Osteoblast (primary cell): ENCODE measurements at places on chromosomes 3 and 15. TPM values are rescaled to one million over a fixed set of nuclear protein-coding genes. Genes with fewer than 3 reads are reported as not detected.
A peak's percentile ranks its signal among the peaks of the same experiment; 100 is the strongest.

DNA sequence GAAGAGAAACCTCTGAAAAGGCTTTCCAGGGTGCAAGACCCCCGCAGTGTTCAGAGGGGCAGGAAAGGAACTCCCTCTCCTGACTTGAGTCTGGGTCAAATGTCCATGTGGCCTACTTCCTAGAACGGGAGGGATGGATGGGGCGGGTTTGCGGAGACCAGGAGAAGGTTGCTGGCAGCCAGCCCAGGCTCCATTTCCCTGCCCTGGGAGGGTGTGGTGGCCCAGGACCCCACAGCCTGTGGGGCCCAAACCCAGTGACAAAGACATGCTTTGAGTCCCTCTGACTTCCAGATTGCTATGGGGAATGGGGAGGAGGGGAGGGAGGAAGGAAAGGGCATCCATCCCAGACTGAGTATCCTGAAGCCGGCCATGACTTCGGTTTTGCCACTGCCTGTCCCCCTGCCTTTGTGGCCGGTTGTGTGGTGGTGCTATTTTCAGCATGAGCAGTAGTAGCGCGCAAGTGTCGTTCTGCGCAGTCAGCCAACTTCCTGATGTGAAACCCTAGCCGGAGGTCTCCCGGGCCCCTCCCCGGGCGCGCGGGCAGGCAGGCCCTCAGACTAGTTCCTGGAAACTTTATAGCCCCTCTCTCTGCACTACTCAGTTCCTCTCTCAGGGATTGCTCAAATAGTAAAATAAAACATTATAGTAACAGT is 24.4 kb downstream of the MAGEF1 start:
- DNase-seq = no peak
- H3K4me3 ChIP-seq = no peak overlapping the region
- peaks cover 8% of the 10 kb centered on the region for H3K4me1 ChIP-seq

DNA sequence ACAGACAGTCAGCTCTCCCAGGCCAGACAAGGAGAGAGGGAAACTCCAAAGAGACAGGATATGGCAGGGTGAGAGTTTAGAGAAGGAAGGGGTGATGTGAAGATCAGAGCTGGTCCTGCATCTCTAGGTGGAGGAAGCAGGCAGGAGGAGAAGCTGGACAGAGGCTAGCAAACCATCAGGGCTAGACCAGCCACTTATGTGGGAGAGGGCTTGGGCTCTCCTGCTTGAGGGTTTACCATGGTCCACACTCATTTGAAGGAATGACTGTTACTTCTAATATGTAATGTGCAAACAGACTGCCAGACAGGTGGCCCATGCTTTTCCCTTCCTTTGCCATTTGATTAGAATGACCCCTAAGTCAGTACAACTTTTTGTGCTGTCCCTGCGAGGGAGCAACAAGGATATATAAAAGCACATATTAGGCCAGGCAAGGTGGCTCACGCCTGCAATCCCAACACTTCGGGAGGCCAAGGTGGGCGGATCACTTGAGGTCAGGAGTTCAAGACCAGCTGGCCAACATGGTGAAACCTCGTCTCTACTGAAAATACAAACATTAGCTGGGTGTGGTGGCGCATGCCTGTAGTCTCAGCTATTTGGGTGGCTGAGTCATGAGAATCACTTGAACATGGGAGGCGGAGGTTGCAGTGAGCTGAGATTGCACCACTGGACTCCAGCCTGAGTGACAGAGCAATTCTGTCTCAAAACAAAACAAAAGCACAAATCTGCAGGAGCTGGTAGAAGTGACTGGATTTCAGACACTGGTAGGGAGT is 41.0 kb upstream of the MANF start:
- peaks cover 42% of the 10 kb centered on the region for H3K4me1 ChIP-seq
- H3K36me3 ChIP-seq = no peaks in the 10 kb centered on the region
- DNase-seq = no peak
- no peaks in the 10 kb centered on the region for H3K27me3 ChIP-seq
- peak overlapping the region; percentile 31 for H3K27ac ChIP-seq

GRCh38 chr3:45938864-45939263 is 4.4 kb upstream of the CXCR6 start:
- no peak overlapping the region for H3K27ac ChIP-seq
- peaks cover 9% of the 10 kb centered on the region for H3K4me1 ChIP-seq
- H3K4me3 ChIP-seq = no peak overlapping the region
- H3K27me3 ChIP-seq = no peaks in the 10 kb centered on the region
- peaks cover 17% of the 10 kb centered on the region for H3K36me3 ChIP-seq

Gene OXTR
- 2.5 and 6.2 TPM in 2 replicates for total RNA-seq

GRCh38 chr3:186180891-186181481 is 72.1 kb upstream of the ETV5 start:
- DNase-seq = no peak
- H3K27ac ChIP-seq = no peak overlapping the region
- H3K4me1 ChIP-seq = no peaks in the 10 kb centered on the region
- no peaks in the 10 kb centered on the region for H3K27me3 ChIP-seq
- H3K4me3 ChIP-seq = no peak overlapping the region

- no peak for DNase-seq
- H3K27ac ChIP-seq = no peak overlapping the region
- no peaks in the 10 kb centered on the region for H3K36me3 ChIP-seq
- H3K27me3 ChIP-seq = no peaks in the 10 kb centered on the region
- no peak overlapping the region for H3K4me3 ChIP-seq
Measured at GRCh38 chr3:23623844-23624243, 181.9 kb upstream of the UBE2E1 start.

Gene HIGD2B
- total RNA-seq = under 0.01 TPM in 1 of 2 replicates, not detected in the other

GRCh38 chr15:84112025-84112424 is 123.5 kb upstream of the GOLGA6L4 start:
- no peak for DNase-seq
- H3K36me3 ChIP-seq = no peaks in the 10 kb centered on the region
- H3K27ac ChIP-seq = no peak overlapping the region
- no peak overlapping the region for H3K4me3 ChIP-seq

DNA sequence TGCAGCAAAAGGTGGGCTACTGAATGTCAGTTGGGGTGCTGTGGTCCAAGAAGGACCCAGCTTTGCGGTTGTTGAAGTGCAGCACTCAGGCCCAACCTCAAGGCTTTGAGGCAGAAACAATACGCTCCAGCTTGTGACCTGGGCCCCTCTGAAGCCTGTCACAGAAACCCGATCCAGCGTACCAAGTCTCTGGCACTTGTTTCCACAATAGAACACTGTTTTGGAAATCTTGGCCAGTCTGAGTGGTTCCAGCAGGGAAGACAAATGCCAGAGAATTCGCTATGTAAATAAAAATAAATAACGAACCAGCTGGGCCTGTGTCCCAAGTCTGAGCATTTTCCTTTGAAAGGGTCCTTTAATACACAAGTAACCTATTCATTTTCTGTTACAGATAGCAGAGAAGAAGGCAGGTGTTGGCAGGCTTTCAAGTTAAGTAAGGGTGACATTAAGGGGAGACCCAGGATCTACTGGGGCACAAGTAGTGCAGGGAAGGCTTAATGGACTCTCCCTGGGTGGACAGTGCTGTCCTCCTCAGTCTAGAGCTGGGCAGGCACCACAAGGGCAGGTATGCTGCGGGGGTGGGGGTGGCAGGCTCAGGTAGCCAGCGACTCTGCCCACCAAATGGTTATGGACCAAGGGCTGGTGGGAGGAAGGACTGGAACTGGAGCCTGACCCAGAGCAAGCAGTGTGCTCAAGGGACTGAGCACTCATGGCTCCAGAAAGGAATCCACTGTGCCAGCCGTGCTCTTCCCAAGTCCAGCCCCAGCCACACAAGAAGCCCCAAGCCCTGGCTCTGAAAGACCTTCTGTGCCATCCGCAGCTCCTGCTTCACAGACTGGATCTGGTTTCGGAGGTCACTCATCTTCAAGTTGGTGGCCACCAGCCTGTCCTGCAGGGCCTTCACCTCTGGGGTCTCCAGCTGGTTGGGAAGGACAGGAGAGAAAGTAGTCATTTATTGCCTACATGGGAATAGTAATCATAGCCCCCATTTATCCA is 26.3 kb downstream of the CCDC13 start:
- H3K4me1 ChIP-seq = no peaks in the 10 kb centered on the region
- no peak overlapping the region for H3K4me3 ChIP-seq
- H3K27ac ChIP-seq = no peak overlapping the region
- no peaks in the 10 kb centered on the region for H3K36me3 ChIP-seq

DNA sequence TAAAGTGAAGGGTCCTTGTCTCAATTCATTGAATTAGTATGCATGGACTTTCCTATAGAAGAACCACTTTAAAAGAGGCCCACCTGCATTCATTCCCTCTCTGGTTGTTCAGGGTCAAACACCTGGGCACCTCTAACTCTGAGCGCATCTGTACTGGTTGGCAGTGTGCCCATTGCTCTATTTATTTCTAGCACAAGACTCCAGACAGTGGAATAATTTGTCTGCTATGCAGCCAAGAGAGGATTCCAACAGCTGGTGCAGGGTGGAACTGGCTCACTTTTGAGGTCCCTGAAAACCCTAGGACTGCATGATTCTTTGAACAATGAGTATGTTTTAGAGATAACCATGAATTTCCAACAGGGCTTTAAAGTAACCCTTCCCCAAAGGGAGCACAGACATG is 57.9 kb downstream of the CCDC33 start:
- H3K36me3 ChIP-seq = no peaks in the 10 kb centered on the region
- H3K27me3 ChIP-seq = peaks cover 33% of the 10 kb centered on the region
- DNase-seq = no peak
- no peak overlapping the region for H3K27ac ChIP-seq

GRCh38 chr3:47243419-47244147 is 39.0 kb downstream of the KIF9 start:
- H3K36me3 ChIP-seq = no peaks in the 10 kb centered on the region
- no peak overlapping the region for H3K4me3 ChIP-seq
- no peak for DNase-seq
- H3K4me1 ChIP-seq = no peaks in the 10 kb centered on the region
- no peaks in the 10 kb centered on the region for H3K27me3 ChIP-seq

Gene MASP1
- 1.2 and 1.4 TPM in 2 replicates for total RNA-seq

Gene PAK6
- not detected in 2 replicates for total RNA-seq

GRCh38 chr15:92043283-92043682 is 189.8 kb downstream of the SLCO3A1 start:
- no peak overlapping the region for H3K27ac ChIP-seq
- no peaks in the 10 kb centered on the region for H3K27me3 ChIP-seq
- no peaks in the 10 kb centered on the region for H3K4me1 ChIP-seq
- no peak overlapping the region for H3K4me3 ChIP-seq
- H3K36me3 ChIP-seq = no peaks in the 10 kb centered on the region

- no peaks in the 10 kb centered on the region for H3K36me3 ChIP-seq
- DNase-seq = no peak
- H3K27me3 ChIP-seq = no peaks in the 10 kb centered on the region
- H3K4me3 ChIP-seq = no peak overlapping the region
- H3K27ac ChIP-seq = no peak overlapping the region
Measured at GRCh38 chr15:38002883-38003477, 68.5 kb downstream of the TMCO5A start.

DNA sequence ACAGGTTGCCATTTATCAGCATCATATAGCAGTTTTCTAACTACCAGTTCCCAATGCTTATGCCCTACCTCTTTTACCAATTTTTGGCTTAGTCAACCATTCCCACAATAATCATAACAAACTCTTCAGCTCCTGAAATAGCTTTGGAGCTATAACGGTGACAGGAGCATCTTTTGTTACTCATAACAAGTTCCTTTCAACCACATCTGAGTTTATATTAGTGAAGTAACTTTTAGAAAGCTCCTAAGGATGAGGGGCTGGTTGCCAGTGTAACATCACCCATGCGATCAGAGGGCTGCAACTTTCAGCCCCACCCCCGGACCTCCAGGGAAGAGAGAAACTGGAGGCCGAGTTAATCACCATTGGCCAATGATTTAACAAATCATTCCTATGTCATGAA is 495.3 kb upstream of the RASGRP1 start:
- H3K36me3 ChIP-seq = no peaks in the 10 kb centered on the region
- H3K4me3 ChIP-seq = no peak overlapping the region
- DNase-seq = no peak
- H3K27ac ChIP-seq = no peak overlapping the region
- H3K4me1 ChIP-seq = no peaks in the 10 kb centered on the region
- no peaks in the 10 kb centered on the region for H3K27me3 ChIP-seq

- H3K27ac ChIP-seq = no peak overlapping the region
- DNase-seq = no peak
- H3K36me3 ChIP-seq = no peaks in the 10 kb centered on the region
- no peaks in the 10 kb centered on the region for H3K4me1 ChIP-seq
Measured at GRCh38 chr3:102036017-102036416, 186.7 kb downstream of the NFKBIZ start.

DNA sequence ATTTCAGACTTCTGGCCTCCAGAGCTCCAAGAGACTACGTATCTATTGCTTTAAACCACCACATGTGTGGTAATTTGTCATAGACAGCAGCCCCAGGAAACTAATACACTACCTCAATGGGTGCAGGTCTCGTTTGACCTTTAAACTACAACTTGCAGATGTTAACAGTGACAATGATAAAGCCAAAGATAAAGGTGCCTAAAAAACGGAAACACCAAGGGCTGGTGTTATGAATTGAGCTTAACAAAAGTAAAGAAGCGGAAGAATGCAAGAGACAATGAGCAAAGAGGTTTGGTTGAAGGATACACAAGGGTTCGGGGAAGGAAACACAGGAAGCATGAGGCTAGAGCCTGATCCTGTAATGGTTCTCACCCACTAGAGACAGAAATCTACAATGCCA is 50.8 kb downstream of the RFTN1 start:
- no peak for DNase-seq
- no peaks in the 10 kb centered on the region for H3K27me3 ChIP-seq
- peaks cover 6% of the 10 kb centered on the region for H3K36me3 ChIP-seq
- no peak overlapping the region for H3K27ac ChIP-seq

DNA sequence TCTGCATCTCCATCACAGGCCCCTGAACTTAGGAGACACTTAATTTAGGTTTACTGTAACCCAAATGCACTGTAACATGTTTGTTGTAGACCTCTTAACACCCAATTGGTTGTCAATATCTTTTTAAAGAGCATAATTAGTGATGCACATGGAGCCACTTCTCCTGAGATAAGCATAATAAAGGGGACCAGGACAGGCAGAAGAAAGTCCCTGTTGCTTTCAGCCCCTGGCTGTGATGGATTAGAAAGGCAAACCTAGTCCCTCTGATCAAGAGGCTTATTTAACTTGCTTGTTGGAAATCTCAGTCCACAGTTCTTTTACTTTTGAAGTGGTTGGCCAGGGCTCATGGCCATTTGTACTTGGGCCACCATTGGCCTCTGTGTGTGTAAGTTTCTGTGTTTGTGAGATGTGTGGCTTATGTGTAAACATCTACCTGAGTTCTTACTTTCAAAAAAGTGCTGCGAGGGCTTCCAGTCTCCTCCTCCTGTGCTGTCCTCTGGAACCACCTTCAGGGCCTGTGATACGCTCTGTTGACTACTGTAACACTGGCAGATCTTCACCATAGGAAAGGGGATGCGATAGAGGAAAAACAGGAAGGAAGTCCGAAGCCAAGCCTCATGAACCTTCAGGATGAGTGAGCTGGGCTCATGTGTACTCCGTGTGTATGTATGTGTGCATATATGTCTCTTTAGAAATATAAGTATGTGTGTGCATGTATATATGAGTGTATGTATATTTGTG is 136.2 kb downstream of the EPHB1 start:
- no peak overlapping the region for H3K27ac ChIP-seq
- DNase-seq = no peak
- no peaks in the 10 kb centered on the region for H3K27me3 ChIP-seq
- no peak overlapping the region for H3K4me3 ChIP-seq

Gene GRAMD2A
- not detected in 2 replicates for total RNA-seq
